Head of caudate nucleus (tissue), 42 donors: ENCODE measurements at places on chromosomes 12 and 14.

GRCh38 chr12:47084172-47084571 lies 4.4 kb upstream of the AMIGO2 start:
- no peak for DNase-seq

DNA sequence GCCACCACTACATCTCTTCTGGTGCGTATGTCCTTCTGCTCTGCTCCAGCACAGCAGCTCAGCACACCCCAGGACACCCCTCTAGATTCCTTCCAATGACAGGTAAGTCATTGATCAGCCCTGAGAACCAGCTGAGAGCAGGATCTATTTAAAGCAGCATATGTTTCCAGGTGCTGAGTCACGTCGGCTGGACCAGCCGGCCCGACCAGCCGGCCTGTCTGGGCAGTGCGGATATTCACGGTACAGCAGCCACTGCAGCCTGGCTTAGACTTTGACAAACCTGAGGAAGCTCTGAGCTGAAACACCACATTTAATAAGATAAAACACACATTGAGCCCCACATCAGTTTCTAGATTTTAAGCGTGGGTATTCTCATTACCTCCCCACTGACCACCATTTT lies 31.8 kb upstream of the RPH3A start:
- DNase-seq, result no peak

DNA sequence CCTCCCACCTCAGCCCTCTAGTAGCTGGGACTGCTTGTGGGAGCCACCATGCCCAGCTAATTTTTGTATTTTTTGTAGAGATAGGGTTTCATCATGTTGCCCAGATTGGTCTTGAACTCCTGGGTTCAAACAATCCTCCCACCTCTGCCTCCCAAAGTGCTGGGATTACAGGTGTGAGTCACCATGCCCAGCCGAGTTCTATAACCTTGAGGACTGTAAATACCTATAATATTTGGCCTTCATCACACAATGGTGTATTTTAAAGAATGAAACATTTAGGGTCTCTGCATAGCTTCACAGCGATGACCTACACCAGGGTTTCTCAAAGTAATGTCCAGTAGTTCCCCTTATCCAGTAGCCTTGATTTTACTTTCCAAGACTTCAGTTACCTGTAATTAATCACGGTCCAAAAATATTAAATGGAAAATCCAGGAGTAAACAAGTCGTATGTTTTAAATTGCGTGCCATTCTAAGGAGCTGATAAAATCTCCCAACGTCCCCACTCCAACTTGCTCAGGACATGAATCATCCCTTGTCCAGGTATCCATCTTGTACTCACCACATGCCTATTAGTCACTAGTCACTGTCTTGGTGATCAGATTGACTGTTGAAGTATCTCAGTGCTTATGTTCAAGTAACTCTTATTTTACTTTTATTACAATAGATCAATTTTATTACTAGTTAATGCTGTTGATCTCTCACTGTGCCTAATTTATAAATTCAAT lies 368.2 kb downstream of the BTG1 start:
- DNase-seq, result no peak

GRCh38 chr12:89817501-89818226 lies 109.0 kb upstream of the ATP2B1 start:
- DNase-seq, result no peak

DNA sequence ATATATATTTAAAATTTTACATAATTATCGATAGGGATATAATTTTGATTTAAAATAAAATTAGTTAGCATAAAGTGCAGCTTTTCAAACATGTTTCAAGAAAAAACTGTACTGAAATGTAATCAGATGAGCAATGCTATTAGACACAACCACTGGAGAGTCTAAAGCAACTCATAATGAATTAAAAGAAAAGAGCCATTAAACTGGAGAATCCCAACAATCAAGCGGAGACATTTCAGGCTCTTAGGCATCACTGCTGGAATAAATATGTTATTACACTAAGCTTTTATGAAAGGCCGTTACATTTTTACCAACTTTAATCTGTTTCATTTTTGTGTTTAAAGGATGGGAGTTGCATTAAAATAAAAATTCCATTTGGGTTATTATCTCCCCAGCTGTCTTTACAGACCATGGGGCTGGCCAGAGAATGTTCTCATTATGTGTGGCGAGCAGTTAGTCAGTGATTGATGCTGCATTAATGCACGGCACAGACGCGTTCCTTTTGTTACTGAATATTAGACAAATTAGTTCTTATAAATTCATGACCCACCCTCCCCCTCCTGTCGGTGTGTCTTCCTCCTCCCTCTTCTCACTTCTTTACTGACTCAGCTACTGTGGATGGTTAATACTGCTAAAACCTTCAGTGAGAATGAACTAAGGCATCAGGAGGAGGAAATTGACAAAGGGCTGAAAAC lies 156.8 kb downstream of the PDZRN4 start:
- peak; percentile 2 for DNase-seq

DNA sequence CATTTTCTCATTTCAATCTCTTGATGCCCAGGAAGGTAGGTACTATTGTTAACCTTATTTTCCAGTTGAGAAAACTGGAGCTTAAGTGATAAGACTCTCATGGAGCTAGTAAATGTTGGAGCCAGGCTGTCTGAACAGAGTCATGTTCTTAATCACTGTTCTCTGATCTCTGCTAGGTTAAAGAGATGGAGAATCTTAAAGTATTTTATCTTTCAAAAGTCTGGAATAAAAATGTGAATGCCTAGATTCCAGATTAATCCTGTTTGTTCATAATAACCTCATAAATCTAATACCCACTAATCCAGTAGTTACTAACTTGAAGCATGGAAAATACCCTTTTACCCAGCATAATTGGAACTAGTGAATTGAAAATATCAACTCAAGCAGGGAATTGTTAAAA lies 341.0 kb upstream of the RGS6 start:
- no peak for DNase-seq

GRCh38 chr12:66164349-66164821 lies 5.4 kb downstream of the TMBIM4 start:
- DNase-seq, result no peak

DNA sequence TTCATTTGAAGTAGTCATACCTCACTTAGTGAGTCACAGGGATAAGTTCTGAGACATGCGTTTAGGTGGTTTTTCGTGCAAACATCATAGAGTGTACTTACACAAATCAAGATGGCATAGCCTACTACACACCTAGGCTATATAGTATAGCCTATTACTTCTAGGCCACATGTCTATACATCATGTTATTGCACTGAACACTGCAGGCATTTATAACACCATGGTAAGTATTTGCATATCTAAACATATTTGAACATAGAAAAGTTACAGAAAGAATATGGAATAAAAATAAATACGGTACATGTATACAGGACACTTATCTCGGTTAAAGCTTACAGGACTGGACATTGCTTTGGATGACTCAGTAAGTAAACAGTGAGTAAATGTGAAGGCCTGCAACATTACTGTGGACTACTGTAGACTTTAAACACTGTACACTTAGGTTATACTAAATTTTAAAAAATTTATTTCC lies 670.6 kb downstream of the SLC16A7 start:
- DNase-seq, result no peak

DNA sequence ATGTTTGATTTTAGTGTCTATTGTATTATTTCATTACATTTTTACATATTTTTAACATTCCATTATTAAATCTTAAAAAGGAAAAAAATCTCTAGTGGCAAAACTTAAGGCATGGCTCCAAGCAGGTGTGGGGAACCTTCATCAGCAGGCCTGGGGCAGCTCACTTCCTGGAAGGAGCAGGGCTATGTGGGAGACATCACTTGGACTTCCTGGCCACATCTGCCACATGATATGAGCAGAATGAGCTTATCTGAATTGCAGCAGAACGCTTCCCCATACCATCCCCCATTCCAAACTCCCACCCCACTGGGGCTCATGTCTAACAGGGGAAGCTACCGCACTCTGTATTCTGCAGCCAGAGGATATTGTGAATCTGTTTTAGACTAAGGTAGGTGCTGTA lies 35.0 kb upstream of the KCNA1 start:
- no peak for DNase-seq

GRCh38 chr14:99264691-99265450 lies 7.1 kb downstream of the BCL11B start:
- no peak for DNase-seq

DNA sequence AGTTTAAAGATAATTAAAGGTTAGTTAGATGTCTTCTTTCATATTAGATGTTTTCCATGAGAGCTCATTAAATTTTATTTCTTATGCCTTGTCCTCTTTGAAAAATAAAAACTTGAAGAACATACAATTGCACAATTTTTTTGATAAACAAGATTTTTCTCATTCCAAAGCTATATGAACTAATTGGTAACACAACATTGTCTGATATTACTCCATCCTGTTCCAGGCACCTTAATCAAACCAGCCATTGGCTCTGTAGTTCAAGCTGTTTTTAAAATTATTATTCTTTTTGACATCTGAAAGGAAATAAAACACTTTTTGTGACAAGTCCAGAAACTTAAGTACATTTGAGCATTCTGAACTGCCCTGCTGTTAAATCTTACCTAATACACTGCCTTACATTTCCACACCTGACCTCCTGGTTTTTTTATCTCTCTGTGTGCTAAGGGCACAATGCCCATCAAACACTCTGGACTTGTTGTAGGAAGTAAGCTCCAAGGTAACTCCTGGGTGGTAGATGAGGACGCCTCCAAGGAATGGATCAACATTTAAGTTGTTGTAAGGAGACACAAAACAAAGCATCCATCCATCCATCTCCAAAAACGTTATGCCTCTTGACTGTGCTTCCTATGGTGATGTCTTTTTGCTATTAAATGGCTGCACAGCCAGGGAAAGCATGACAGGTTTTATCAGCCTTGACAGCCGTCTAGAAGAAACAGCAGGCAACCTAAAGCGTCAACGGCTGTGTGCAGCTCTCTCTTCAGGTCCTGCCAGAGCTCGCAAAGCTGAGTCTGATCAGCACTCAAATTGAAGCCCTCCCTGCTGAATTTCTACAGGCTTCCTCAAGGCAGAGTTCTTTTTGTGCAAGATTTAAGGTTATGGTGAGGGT lies 449.9 kb upstream of the FLRT2 start:
- no peak for DNase-seq

DNA sequence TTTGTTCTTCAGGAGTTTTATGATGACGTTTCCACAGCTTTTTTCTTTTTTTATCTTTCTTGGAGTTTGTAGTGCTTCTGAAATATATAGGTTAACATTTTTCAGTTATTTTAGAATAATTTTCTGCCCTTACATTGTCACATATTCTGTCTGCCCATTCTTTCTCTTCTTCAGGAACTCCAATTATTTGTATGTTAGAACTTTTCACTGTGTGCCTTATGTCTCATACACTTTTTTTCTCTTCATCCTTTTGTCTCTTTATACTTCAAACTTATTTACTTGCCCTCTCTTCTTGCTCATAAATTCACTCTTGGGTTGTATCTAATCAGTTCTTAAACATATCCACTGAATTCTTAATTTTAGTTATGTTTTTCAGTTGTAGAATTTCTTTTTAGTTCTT lies 105.3 kb downstream of the ARID2 start:
- no peak for DNase-seq

- no peak for DNase-seq
Observed at GRCh38 chr12:104909761-104910160, 48.3 kb downstream of the SLC41A2 start.

DNA sequence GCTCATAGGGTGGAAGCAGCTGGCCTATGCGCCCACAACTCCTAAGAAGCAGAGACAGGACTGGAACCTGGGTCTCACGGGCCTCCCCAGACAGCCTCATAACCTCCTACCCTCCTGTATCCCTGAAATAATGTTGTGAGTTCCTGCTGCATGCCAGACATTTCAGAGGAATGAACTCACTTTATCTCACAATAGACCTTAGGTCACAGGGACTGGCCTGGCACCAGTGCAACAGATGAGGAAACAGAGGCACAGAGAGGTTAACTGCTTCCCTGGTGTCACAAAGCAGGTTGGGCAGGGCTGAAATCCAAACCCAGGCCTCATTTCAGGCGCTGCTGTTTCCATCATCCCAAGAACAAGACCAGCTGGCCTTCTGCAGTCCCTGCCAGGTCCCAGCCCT lies 5.3 kb downstream of the PHETA1 start:
- DNase-seq, result no peak

DNA sequence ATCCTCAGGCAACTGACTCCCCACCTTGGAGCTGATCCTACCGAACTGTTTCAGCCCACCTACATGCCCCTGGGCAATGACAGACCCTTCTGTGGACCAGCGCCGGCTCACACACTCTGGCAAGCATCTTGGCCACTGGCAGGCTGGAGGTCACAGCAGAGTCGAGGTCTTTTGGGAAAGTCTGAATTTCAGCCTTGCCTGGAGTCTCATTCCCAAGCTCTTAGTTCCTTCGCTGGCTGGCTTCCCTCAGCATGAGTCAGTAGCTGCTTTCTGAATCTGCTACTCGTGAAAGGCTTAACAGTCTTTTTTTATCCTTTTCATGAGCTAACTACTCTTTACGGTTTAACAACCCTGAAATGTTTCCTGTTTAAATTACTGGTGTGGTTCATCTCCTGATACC lies 44.5 kb downstream of the ASCL4 start:
- no peak for DNase-seq

DNA sequence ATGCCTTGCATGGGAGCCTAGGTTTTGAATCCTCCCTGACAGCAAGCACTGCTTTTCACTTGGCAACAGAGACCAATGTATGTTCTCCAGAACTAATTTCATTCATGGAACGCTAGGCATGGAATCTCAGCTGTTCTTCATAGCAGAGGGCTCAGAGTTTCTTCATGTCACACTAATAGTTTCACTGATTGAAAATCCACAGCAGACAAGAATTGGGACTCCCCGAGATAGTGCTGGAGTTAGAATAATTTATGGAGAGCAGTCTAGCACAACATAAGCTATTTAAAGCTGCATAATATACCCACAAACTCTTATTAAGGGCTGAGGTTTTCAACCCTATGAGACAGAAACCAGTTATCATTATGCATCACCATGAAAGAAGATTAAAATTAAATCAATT lies 342.5 kb downstream of the TMEM132D start:
- no peak for DNase-seq

- DNase-seq, result peak; percentile 85
Observed at GRCh38 chr12:188910-189621, 24.9 kb downstream of the SLC6A12 start.

GRCh38 chr12:49763006-49763591 lies 21.7 kb downstream of the TMBIM6 start:
- peak; percentile 70 for DNase-seq

GRCh38 chr14:88688386-88688785 lies 104.4 kb downstream of the EML5 start:
- DNase-seq, result no peak
